NCI-H146 (cell line): ENCODE measurements at places on chromosomes 2 and 18.

- no peak for DNase-seq
These were observed 45.3 kb upstream of the SPAG16 start for GRCh38 chr2:213238753-213239495.

GRCh38 chr2:55451699-55452098, 32.0 kb upstream of the CCDC88A start:
- peak; percentile 10 for DNase-seq

GRCh38 chr2:149221898-149222297, 108.5 kb upstream of the LYPD6 start:
- no peak for DNase-seq

GRCh38 chr2:201660293-201660895, 17.1 kb upstream of the TMEM237 start:
- no peak for DNase-seq

DNA sequence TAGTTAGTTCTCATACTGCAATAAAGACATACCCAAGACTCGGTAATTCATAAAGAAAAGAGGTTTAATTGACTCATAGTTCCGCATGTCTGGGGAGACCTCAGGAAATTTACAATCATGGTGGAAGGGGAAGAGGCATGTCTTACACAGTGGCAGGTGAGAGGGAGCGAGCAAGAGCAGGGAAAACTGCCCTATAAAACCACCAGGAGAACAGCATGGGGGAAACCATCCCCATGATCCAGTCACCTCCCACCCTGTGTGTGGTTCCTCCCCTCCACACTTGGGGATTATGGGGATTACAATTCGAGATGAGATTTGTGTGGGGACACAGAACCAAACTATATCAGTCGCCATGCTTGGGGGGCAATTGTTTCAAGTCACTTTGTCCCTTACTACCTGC, 1.1 kb upstream of the SSB start:
- DNase-seq: no peak

DNA sequence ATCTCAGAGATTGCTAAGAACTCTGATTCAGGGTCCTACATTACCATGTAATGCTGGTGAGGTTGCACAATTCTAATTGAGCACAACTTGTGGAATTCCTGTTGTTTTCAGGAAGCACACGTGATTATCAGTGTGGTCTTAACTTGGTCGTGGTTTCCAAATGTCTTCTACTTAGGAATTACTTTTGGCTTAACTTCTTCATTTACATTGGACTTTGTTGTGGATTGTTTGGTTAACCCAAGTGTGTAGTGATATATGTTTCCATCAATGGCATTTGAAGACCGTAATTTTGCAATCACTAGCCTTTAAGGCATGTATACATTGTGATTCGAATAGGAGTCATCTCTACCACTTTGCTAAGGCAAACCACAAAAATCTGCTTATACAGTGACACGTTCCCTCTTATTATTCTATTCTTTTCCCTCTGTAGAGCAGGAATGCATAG, 373.3 kb downstream of the IRS1 start:
- DNase-seq: no peak

GRCh38 chr2:134020608-134021007, 233.3 kb upstream of the MGAT5 start:
- DNase-seq: no peak

- DNase-seq: no peak
These were observed 885.0 kb downstream of the SLC4A3 start for GRCh38 chr2:220512419-220512818.

DNA sequence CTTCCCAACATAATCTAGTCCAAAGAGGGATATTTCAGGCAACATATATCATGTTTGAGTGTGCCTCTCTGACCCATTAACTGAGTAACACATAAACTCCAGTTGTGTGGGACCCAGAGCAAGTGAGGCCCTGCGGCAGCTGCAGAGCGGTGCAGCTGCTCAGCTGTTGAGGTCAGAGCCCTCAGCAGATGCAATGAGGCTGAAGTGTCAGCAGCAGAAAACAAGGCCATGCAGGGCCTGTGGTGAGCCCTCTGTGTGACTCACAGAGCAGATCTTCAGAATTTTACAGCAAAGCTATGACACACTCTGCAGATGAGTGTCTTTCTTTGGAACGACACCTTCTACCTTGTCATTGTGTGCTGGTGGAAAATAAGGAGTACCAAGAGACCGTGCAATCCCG, 168.5 kb downstream of the CBLN2 start:
- peak; percentile 62 for DNase-seq

- no peak for DNase-seq
These were observed 49.4 kb downstream of the RHOB start for GRCh38 chr2:20496076-20496872.

GRCh38 chr2:160582490-160583145, 89.0 kb upstream of the RBMS1 start:
- DNase-seq: no peak

- peak; percentile 64 for DNase-seq
These were observed 24.7 kb upstream of the PNPT1 start for GRCh38 chr2:55718165-55719008.

DNA sequence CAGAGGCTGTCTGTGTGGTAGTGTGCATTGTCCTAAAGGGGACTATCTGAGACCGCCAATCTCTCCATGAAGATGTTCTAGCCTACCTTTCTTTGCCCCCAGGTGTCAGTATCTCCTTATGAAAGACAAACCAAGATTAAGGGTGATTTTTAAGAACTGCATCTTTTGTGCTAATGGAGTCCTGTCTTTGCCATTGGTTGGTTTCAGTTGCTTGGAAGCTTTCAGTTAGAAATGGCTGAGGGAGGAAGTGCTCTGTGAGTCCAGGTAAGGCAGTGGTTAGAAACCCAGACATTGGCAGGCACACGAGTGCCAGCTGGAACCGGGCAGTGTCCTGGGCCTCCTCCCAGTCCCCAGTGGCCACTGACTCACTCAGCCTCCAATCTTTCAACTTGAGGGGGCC, 111.3 kb downstream of the DOCK10 start:
- no peak for DNase-seq

GRCh38 chr2:96153291-96153713, 8.1 kb upstream of the DUSP2 start:
- DNase-seq: no peak

GRCh38 chr18:40670668-40671375, 1284.2 kb upstream of the PIK3C3 start:
- peak; percentile 11 for DNase-seq

- DNase-seq: no peak
These were observed 139.4 kb downstream of the SEPTIN10 start for GRCh38 chr2:109474319-109474825.

DNA sequence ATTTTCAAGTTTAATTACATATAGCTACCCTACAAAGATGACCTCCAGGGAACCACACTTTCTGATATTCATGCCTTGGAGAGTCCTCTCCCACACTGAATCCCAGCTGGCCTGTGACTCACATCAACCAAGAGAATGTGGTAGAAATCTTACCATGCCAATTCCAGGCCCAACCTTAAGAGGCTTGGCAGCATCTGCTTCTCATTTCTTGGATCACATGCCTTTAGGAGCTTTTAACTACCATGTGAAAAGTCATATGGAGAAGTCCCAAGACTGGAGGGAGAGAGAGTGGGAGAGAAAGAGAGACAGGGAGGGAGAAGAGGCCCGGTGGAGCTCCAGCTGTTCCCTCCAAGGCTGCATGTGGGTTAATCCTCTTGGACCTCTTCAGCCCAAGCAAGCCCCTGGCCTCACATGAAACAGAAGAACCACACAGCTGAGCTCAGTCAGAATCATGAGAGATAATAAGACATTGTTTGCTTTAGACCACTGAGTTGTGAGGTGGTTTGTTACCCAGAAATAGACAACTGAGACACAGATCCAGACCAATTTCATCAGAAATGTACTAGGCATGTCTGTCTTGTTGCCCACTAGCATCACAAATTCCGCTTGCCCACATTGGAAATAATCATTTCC, 190.7 kb downstream of the MTCL1 start:
- DNase-seq: no peak

DNA sequence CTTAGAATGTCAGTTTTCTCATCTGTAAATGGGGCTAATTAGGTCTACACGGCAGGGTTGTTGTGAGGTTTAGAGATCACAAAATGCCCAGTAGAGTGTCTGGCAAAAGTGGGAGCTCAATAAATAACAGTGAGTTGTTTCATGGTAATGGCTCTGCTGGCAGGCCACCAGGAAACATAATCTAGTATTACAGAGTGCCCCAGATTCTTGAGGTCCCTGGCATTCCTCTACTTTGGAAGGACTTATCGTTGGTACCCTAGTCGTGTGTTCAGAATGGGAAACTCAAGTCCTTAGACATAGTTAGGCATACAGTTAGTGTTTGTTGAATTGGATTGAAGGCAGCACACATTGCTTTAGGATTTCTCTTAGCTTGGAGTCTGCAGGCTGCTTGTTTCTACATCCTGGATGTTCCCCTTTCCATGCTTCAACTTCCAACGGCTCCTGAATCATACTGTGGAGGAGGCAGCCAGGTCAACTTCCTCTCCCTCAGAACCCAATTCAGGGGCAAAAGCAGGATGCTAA, 161.5 kb upstream of the FOSL2 start:
- no peak for DNase-seq

DNA sequence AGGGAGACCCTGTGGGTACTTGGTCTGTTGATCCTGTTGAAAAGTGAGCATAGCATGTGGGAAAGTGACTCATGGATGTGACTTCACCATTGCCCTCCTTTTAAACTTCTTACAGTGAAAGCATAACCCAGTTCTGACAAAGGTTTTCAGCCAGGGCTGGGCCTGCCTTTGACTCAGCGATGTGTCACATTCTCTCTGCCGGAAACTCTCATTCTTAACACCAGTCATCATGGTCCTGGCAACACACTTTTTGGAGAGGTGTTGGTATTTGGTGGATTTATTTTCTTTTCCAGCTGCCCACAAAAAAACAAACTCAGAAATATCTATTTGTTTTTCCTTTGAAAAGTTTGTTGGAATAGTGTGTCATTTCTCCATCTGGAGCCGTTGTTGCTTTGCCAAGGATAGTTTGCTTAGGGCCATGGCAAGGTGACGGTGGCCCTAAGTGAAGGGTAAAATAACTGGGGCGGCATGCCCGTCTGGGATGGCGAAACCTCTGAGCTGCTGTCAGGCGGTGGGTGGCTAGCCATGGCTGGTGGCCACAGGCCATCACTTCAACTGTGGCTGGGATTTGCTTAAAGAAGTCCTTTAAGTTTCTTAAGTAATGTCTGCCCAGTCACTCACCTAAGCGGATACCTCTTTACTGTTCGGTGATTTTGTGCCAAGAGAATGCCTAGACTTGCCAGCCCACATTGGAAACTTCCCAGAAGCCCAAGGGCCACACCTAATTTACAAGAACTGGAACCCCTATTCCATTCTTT, 123.3 kb downstream of the LTBP1 start:
- no peak for DNase-seq

- no peak for DNase-seq
These were observed 17.3 kb downstream of the C2orf76 start for GRCh38 chr2:119349289-119349688.

- DNase-seq: no peak
These were observed 40.1 kb downstream of the AOX1 start for GRCh38 chr2:200625958-200626363.

DNA sequence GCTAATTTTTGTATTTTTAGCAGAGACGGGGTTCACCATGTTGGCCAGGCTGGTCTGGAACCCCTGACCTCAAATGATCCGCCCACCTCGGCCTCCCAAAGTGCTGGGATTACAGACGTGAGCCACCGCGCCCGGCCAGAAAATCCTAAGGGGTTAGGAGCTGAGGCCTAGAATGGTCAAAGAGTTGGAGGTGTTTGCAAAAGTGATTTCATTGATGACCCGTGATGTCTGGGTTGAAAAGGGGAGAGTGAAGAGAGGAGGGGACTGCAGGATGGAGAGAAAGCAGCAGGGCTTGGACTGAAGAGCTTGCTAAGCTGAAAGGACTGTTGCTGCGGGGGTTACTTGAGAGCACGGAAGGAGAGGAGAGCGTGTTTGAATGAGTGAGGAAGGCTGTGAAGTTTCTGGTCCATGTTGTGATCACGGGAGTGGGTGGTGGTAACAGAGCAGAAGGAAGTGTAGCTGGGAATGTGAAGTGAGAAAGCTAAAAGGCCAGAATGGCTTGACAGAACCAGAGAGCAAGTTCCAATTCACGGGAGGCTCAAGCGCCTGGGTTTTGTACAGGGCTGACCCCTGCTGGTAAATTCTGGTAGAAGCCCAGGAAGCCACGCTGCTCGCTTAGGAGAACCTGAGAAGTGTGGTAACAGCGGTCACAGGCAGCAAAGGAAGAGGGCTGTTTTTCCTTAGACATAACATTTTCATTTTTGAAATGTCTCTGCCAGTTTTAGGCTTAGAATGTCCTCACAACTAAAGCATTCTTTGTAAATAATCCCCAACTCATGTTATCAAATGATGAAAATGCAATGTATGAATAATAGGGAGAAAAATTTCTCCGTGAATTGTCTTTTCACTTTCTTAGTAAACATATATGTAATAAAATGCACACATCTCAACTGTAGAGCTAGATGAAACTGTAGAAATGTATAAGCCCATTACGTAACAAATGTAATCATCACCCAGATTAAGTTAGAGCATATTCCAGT, 40.5 kb upstream of the ACTR2 start:
- peak; percentile 61 for DNase-seq

GRCh38 chr2:64586883-64587481, 62.9 kb downstream of the AFTPH start:
- DNase-seq: peak; percentile 34

DNA sequence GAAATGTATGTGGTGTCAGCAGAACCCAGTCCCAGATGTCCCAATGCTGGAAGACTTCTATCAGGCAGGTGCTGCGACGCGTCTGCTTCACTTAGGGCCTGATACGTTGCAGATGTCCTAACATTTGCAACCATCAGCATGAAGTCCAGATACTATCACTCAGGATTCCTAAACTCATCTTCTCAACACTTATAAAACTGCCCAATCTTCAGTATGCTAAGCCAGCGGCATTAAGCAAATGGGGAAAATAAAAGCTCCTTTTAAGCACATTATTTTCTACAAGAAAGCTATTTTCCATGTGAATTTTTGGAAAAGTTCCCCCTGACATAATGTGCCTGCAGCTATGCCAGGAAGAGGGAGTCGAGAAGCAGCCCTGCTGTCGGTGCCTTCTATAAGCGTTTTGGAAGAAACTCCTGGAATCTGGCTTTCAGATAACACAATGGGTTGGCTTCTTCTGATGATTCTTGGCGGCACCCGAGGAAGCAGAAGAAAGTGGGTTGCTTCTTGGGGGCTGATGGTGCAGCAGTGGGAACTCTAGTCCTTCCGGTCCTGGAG, 60.7 kb upstream of the ITGA6 start:
- no peak for DNase-seq

DNA sequence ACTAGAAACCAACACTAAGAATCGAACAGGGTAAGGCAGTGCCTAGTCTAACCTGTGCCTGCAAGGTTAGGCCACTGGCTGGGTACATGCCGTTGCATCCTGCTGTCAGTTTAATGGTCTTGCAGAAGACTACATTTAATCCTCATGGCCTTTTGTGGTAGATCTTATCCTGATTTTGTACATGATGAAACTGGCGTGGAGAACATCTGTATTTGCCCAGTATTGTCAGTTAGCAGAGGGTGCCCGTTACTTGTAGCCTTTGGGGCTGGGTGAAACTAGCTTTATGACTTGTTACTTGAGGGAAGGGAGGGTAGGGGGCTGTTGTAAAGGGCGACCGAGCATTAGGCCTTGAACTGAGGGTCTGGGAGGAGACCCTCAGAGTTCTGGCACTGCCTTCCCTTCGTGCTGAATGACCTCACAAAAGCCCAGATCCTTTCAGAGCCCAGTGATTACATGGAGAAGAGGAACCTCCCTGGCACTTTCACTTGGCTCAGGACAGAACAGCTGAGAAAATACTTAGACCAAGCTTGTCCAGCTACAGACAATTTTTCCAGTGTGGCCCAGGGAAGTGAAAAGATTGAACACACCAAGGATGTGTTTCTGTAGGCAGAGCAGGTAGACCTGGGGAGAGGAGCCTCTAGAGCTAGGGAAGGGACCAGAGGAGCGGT, 19.5 kb downstream of the SLC20A1 start:
- no peak for DNase-seq
